CD4-positive, alpha-beta memory T cell (primary cell): ENCODE measurements at places on chromosomes 7 and 10. TPM values are rescaled to one million over a fixed set of nuclear protein-coding genes. Genes with fewer than 3 reads are reported as not detected.

UBE2D4 gene
- 10.9 TPM for total RNA-seq

PSTK gene
- 3.9 TPM for total RNA-seq

MBL2 gene
- not detected for total RNA-seq

HOXA5 gene
- not detected for total RNA-seq

SHTN1 gene
- total RNA-seq: 1.6 TPM

DNAJC2 gene
- 40.5 TPM for total RNA-seq

CYP3A7 gene
- not detected for total RNA-seq

SEMA3C gene
- total RNA-seq: 0.47 TPM

SPAG6 gene
- not detected for total RNA-seq

ZNF22 gene
- 27.1 TPM for total RNA-seq

CNPY1 gene
- not detected for total RNA-seq

EPO gene
- total RNA-seq: not detected

TFR2 gene
- 5.4 TPM for total RNA-seq

NME8 gene
- total RNA-seq: not detected

HKDC1 gene
- 3.5 TPM for total RNA-seq

ADAM12 gene
- 0.17 TPM for total RNA-seq

PDZD7 gene
- 1.1 TPM for total RNA-seq

UNCX gene
- not detected for total RNA-seq

CNNM2 gene
- 11.9 TPM for total RNA-seq

GPNMB gene
- total RNA-seq: 32.5 TPM

SFRP5 gene
- not detected for total RNA-seq

MOGAT3 gene
- not detected for total RNA-seq

SPDYE5 gene
- total RNA-seq: not detected

BNIP3 gene
- total RNA-seq: 31.7 TPM

TMEM139 gene
- total RNA-seq: 0.61 TPM

MXI1 gene
- total RNA-seq: 49.7 TPM

TMEM254 gene
- 16.6 TPM for total RNA-seq

NUDT13 gene
- total RNA-seq: 2.5 TPM

NODAL gene
- not detected for total RNA-seq

LGI1 gene
- total RNA-seq: not detected

NRCAM gene
- 0.41 TPM for total RNA-seq

TMEM236 gene
- 0.17 TPM for total RNA-seq

AKR1C8 gene
- 8.5 TPM for total RNA-seq

CLRN3 gene
- total RNA-seq: not detected

ZNF736 gene
- total RNA-seq: 43.6 TPM

CC2D2B gene
- not detected for total RNA-seq

ANKRD2 gene
- not detected for total RNA-seq

HECW1 gene
- total RNA-seq: not detected
